ENCODE measurements at places on chromosomes 3 and 15.

- no peak for DNase-seq
Measured at GRCh38 chr3:172856795-172857742, 106.5 kb downstream of the ECT2 start.

GRCh38 chr15:42727750-42728381, 9.1 kb downstream of the CDAN1 start:
- DNase-seq: no peak

- DNase-seq: no peak
Measured at GRCh38 chr3:85785766-85786165, 827.0 kb downstream of the CADM2 start.

DNA sequence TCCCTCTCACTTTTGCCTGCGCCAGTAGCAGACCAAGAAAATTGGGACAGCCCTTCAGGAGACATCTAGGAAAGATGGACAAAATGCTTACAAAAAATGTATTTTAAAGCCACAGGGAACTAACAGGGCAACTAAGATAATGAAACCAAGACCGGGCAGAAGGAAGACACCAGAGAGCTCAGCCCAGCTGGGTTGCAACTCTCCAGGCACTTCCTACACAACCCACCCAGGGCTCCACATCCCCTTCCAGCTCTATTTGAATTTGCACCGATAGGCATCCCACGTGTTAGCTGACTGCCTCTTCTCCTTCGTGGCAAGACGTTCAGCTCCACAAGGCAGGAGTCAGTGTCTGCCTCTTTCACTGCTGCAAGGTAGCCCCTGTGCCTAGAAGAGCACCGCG, 6.6 kb upstream of the ATP10A start:
- peak; percentile 65 for DNase-seq

GRCh38 chr15:43799209-43799944, 643 bp downstream of the SERINC4 start:
- DNase-seq: no peak

DNA sequence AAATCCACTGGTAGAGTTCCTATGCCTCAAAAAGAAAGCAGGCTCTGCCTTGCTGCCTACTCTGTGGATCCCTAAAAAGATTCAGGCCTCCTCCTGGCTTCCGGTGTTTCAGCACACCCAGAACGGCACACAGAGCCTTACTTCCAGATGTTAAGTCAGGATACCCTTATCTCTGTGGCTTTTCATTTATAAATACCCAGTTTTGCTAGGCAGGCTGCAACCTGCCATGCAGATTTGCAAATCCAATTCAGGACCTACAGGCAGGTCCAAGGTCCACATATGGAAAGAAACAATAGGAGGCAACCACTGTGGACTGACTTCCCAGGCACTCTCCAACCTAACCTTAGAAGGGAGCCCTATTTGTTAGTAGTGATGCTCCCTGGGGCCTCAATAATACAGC, 30.7 kb downstream of the EFL1 start:
- DNase-seq: no peak

DNA sequence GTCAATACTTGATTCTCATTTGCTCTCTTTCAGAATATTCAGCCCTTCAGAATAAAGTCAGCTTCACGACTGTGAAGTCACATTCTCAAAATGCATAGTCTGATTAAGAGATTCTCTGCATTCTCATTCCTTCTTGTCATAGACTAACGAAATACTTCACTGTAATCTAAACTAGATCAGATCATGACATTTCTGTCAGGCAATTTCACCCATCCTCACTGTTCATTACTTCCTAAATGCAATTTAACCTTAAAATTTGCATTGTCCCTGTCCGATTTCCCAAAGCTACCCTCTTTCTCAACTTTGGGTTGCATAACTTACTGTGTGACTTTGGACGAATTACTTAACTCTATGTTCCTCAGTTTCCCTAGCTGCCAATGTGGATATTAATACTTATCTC, 6.2 kb downstream of the RPL22L1 start:
- DNase-seq: peak; percentile 6

DNA sequence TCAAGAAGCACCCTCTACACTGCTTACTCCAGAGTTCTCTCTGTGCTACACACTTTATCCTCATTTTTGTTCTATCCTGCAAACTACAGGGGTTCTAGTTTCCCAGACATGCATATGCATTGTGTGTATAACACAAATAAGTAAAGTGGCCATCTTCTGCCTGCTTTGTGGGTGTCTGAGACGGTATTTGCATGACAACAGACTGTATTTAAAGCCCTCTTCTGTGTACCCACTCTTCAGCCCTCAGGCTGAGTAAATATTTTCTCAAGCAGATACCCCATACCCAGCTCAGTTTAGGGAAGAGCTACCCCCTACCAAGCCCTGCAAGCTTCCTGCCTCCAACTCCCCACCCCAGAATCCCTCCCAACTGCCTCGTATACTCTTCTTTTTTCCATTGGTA, 31.7 kb downstream of the SYNPR start:
- DNase-seq: no peak

GRCh38 chr3:38829404-38829803, 13.4 kb upstream of the SCN10A start:
- DNase-seq: peak; percentile 81

DNA sequence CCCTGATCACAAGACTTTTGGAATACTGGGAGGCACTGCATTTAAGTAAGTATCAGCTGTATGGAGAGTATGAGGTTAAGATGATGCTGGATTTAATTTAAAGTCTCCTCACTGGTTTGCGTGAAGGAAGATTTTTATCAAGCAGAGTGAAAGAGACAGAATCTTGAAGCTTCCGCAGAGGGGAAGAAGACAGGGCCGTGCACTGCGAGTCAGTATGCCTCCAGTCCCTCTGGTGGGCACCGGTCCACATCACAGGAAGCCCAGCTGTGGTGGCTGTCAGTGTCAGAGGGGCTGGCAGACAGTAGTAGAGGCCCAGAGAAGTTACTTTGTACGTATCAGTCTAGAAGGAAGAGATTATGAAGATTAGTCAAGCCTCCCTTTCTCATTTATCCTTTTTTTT, 379.0 kb upstream of the TPRG1 start:
- peak; percentile 28 for DNase-seq

- no peak for DNase-seq
Measured at GRCh38 chr3:42706721-42707619, 4.4 kb upstream of the HHATL start.

GRCh38 chr3:72031581-72031980, 246.6 kb upstream of the PROK2 start:
- DNase-seq: peak; percentile 97

DNA sequence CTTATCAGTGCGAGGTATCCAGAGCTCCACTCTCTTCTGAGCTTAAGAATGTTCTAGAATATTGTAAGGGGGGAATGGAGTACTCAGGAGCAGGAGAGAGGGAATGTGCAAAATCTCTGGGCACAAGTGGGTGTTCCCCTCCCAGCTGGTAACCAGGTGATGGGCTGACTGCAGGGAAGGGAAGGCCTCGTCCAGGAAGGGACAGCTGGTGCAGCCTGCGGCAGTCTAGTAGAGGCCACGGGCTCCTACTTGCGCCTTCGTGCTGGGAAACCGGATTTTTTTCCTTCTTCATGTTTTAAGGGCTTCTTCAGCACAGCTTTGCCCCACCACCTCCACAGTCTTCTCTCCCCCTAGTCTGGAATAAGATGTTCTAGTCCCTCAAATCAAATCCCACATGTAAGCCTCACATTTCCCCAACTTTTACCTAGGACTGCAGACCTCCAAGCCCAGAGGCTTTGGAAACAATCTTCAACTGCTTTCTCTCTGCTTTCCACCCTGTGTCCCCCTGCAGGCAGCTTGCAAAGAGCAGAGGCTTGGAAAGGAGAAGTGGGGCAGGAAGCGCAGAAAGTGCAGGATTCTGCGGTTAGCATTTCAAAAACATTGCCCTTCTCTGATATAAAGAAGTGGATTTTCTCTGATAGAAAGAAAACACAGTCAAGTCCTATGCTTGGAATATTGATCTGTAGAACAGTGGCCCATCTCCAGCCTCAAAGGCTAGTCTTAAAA, 11.9 kb upstream of the CGNL1 start:
- peak; percentile 81 for DNase-seq

DNA sequence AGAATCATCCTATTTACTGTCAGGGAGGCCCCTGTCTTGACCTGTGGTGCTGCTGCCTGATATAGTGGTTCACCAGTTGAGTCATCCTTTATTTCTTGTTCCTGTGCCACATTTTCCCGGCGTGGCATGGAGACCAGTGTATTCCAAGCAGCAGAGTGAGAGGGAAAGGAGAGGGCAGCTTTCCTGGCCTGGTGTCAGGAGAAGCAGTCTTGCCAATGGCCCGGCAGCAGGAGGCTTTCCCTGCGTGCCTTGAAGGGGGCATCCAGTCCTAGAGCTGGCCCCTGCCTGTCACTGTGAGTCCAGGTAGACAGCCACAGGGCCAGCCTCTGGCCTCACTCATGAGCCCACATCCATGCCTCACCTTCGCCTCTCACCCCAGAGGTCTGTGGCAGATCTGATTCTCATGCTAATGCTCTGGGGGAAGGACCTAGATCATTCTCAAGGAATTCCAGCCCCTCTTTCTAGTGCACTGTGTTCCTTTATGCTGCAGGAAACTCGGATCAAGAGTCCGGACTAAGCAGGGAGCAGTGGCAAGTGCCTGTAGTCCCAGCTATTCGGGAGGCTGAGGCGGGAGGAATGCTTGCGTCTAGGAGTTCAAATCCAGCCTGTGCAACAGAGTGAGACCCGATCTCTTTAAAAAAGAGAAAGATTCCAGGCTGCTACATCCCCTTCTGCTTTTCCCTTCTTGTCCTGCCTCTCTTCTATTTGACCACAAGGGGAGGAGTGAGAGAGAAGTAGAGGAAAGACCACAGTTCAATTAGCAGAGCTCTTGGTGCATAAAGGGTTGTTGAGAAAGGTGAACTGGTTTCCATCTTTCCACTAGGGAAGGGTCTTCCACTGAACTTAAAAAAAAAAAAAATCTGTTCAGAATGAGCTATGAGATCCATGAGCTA, 66.8 kb upstream of the HACD2 start:
- DNase-seq: no peak

- no peak for DNase-seq
Measured at GRCh38 chr3:85781806-85782205, 823.0 kb downstream of the CADM2 start.

DNA sequence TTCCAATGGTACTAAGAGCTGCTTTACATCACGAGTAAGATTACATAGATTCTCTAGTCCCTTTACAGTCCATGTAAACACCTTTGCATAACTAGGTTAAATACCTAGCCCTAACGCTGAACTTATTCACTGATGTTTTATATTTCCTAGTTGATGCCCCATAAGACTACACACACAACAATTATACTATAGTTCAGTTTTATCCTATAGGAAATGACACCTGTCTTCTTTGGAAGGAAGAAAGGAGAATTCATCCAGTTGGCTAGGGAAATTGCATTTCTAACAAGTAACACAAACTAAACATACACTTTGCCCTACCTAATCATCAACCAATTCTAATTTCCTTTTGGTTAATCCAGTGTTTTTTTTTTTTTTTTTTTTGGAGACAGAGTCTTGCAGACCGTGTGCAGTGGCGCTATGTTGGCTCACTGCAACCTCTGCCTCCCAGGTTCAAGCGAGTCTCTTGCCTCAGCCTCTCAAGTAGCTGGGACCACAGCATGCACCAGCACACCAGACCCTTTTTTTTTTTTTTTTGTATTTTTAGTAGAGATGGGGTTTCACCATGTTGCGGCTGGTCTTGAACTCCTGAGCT, 13.9 kb downstream of the PDE12 start:
- no peak for DNase-seq

- DNase-seq: no peak
Measured at GRCh38 chr15:58284293-58284692, 146.1 kb downstream of the AQP9 start.

GRCh38 chr3:52055537-52056351, 627 bp downstream of the DUSP7 start:
- DNase-seq: peak; percentile 23

DNA sequence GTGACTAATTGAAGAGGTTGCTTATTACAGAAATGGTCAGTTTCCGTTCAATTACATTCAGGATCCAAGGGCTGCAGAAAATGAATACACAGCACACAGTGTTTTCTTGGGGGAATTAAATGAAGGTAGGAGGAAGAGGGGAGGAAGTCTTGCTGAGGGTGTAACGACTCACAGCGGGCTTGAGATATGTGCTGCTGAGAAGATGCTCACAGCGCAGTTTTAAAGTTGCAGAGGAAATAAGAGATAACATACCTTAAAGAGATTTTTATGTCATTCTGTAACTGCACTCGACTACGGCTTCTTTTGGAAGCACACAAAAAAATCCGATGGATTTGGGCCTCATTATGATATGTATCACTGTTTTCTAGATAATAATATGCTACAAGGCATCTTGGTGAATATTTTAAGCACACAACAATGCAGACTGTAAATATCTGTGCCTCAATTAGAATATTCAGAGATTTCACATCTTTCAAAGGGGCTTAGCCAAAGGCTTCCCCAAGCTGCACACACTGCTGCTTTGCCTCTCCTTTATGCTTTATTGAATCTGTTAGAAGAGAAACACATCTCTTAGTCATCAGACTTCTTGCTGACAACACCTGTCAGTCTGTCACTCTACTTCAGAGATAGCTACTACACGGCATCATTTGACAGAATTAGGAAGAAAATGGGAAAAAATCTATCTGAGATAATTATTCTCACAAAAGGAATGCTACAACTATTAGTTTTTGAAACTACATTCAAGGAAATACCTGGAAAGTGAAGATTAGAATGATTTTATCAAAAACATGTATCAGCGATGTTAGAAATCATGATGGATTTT, 773.2 kb downstream of the OTOL1 start:
- DNase-seq: no peak

DNA sequence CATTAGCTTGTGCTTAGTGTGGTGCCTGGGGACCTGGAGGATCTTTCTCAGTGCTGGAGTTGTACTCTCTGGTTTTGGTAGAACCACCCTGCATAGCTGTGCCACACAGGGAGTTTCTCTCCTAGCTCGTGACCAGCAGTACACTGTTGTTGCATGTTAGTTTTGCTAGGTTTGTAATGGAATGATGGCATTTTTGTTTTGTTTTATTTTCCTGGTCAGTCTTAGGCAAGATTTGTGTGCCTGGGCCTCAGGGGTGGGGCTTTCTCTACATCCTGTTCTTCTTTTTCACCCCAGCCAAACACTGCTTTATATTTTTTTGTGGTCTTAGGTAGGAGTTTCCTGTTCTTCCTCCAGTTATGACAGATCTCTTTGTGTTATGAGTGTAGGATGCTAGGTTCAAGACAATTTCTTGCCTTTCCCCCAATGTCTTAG, 534.5 kb upstream of the KCNMB2 start:
- DNase-seq: peak; percentile 63

DNA sequence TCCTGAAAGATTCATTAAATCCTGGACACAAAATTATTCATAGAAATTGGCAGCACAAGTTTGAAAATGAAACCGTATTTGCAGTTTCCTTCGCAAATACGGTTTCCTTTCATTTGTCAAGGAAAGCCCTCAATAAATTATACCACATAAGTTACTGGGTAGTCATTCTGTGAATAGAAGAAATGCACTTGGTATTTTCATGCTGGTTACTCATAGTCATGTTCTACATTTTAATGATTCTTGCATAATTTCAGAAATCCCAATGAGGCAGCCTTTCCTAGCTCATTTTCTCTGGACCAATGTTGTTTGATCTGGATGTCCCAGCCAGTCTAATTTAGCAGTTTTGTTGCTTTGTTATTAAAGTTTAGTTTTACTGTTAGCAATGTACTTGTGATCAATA, 43.2 kb downstream of the MINAR1 start:
- peak; percentile 1 for DNase-seq
